Activated CD4-positive, alpha-beta T cell treated with anti-CD3 and anti-CD28 coated beads, Interleukin-2, amount 10 ng/mL, durations not matched to agents 7 days and 5 days (primary cell): ENCODE measurements at places on chromosomes 7 and 10. TPM values are rescaled to one million over a fixed set of nuclear protein-coding genes. Genes with fewer than 3 reads are reported as not detected.

DNA sequence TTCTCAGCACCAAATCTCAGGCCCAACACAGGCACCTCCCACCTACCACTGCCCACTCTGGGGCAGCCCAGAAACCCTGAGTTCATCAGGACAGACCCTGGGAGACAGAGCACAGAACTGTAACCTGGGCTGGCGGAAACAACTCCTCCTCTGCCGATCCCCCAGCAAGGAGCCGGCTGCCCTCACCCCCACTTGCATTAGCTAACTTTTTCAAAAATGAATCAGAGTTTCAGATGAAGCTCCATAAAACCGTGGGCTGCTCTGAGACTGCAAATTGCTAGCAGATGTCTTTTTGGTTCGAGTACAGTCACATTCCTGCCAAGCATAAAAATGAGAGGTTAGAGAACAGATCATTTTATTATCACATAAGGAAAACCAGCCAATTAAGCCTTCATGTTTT, 93.4 kb upstream of the PARD3 start:
- no peak for DNase-seq

DNA sequence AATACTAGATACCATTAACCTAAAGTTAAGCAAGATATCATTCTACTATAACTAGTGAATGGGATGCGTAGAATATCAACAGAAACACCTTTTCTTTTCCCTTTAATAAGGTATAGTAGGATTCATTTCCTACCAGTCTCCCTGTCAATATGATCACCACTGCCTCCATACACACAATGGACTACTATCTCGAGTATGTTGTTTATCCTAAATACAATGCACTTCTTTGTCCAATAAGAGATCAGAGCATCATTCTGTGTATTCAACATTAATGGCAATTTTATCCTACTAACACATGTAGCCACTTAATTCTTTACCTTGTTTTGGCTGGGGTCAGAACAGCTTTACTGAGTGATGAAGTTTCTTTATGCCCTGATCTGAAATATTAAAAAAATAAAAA, 276.3 kb downstream of the TFEC start:
- DNase-seq, result no peak

DNA sequence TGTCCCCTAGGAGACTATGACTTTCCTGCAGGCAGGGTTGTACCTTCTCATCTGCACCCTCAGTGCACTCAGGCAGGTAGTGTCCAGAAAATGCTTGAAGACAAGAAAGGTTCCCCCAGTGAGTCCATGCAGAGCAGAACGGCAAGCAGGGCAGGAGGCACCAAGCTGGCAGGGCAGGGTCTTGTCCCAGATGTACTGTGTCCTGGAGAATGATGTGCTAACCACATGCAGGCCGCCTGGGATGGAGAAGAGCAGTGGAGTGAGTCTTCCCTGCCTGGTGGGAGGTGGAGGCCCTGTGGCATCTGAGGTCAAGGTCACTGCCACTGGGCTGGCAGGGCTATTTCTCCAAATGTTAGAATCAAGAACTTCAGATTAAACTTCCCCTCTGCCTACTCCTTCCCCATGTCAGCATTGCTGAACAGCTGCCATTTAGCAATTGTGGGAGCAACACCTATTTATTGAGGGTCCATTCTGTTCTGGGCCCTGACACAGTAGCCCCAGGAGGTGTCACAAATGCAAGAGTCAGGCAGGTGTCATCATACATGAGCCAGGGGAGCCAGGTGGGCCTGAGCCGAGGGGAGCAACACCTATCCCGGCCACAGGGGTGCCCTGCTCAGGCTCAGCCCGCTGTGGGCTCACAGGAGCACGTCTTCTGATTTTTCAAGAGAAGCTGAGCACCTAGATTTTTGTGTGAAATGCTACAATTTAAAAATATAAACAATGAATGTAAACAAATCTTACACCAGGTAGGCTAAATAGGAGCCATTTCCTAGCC, 34.1 kb downstream of the PTPRE start:
- no peak for DNase-seq

DNA sequence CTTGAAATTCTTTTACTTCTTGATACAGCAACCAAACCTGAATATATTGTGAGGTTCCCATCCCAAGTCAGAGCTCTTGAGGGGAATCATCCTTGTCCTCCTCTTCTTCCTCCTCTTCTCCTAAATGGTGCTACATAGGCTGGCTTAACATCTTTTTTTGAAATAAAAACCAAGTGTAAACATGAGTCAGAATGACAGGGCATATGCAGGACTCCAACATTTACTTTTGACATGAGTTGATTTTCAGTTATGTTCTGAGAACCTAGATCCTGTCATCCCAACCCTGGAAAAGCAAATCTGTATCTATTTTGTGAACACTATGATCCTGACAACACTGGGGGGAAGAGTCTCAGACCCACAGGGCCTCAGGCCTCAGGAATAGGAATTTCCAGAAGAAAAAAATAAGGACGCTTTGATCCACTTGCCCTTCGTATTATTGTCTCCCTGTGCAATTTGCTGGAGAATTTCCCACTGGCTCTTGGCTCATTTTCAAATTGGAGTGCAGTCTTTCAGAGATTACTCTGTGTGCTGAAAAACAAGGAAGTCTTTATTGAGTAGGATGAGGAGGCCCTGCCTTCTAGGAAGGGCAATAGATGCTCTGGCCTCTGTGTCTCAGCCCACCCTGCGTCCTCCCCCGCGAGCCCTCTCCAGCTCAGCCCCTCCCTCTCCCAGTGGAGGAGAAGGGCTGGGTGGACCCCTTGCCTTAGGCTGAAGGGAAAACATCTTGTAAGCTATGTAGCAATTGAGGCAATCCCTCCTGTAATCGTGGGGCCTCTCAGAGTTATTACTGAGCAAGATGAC, 121.6 kb downstream of the CREB5 start:
- no peak for DNase-seq

PNLIPRP1 gene
- not detected for total RNA-seq
